ENCODE measurements at places on chromosomes 11 and 22.

DNA sequence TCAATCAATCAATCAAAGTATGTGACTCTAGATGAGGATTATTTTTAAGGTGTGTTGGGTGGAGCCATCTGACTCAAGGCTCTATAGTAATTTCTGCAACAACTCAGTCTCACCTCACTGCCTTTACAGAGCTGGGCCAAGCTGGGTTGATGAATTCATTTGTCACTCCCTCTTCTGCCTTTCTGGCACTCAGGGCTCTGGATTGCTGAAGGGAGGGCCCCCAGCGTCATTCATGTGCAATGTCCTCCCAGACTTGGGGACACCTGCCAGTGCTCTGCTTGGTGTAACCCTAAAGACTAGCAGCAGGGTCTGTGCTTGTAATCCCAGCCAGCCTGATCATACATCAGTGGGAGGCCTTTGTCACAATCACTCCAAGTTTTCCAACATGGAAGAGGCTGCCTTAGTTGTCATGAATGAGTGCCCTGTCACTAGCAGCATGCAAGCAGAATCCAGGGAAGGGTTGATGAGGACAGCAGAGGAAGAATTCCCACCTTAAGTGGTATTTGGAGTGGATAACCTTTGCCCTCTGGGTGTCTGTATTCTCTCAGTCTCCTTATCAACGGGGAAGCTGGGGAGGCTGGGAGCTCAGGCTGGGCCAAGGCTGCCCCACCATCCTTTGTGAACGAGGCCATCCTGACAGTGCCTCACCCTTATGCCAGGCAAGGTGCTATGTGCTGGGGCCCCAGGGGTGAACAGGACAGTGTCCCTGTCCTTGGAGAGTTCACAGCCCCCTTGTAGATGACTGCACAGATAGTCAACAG, 2.0 kb upstream of the TP53I11 start:
- DNase-seq, result no peak

- DNase-seq, result no peak
Observed at GRCh38 chr11:116553482-116553881, 219.3 kb downstream of the BUD13 start.

- no peak for DNase-seq
Observed at GRCh38 chr11:133399294-133399693, 133.0 kb downstream of the OPCML start.

DNA sequence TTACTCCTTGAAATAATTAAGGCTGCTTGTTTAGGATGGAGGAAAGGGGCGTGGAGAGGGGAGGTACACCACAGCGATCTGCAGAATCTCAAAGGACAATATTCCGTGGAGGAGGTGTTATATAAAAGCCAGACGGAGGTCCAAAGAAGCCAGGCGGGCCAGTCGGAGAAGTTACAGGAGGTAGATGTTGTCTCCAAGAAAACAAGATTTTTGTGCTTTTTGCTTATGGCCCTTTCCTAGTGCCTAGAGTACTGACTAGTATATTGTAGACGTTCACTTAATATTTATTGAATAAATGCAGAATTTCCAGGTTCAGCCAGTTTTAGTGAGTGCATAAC, 761 bp downstream of the ZDHHC13 start:
- no peak for DNase-seq

DNA sequence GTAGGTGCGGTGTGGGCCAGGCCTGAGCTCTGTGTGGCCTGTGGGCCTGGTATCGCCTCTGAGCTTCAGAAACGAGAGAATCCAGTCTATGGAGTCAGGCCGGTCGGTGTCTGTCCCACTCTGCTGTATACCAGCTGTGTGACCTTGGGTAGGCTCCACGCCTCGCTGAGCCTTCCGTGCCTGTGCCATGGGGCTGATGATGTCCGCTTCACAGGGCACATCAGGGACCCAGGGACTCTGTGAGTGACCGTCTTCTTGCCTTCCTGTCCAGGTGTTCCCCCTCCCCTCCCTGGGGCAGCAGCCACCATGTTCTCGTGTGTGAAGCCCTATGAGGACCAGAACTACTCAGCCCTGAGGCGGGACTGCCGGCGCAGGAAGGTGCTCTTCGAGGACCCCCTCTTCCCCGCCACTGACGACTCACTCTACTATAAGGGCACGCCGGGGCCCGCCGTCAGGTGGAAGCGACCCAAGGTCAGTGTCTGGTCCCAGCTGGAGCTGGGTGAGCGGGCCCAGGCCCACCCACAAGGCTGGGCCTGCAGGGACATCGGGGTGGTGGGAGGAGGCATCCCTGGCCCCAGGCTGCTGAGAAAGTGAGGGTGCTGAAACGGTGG, 17.9 kb downstream of the CAPN5 start:
- DNase-seq, result peak; percentile 22

- no peak for DNase-seq
Observed at GRCh38 chr11:105071089-105071732, 26.1 kb upstream of the CARD16 start.

GRCh38 chr11:134410766-134411165, 1.3 kb downstream of the B3GAT1 start:
- DNase-seq, result no peak

DNA sequence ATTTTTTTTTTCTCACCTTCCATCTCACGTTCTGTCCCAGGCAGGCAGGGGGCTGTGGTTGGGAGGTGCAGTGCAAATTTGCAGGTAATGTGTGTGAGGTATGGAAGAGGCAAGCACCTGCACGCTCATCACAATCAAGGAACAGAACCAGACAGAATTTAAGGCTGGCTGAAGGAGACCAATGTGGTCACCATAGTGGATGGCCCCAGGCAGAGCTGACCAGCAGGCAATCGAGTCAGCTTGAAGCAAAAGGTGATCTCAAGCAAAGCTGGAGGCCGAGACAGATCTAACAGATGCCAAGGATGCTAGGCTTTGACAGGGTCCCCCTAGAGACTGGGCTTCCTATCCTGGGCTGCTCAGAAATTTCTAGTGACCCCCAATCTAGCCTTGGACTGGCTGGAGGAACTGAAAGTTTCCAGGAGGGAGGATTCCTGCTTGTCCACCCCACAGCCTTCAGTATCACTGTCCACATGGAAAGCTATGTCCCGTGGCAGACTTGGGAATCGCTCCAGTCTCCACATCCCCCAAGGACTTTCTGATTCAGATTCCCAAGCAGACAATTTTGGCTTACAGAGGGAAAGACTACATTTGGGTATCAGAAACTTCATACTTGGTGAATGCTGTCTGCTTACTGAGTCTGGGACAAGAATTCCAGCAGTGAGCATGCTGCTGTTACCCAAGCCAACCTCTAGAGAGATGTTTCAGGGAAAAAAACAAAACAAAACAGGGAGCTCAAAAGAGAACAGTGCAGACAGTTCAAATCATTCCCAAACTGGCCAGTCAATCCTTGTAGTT, 9.0 kb upstream of the MICAL3 start:
- peak; percentile 51 for DNase-seq

DNA sequence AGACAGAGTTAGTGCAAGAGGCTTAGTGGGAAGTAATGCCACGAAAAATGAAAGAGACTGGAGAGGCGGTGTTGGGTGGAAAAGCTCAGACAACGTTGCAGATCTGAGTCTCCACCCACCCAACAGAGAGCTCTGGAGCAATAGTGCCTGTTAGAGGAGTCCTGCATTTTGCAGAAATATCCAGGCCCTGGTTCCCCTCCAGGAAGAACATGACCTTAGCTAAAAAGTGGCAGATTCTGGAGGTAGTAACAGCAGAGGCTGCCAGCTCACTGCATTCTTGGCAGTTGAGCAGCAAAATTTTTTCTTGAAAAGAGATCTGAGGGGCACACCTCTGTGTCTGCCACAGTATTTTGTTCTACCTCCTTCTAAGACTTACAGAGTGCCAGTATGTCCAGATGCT, 27.7 kb upstream of the BIRC3 start:
- no peak for DNase-seq

DNA sequence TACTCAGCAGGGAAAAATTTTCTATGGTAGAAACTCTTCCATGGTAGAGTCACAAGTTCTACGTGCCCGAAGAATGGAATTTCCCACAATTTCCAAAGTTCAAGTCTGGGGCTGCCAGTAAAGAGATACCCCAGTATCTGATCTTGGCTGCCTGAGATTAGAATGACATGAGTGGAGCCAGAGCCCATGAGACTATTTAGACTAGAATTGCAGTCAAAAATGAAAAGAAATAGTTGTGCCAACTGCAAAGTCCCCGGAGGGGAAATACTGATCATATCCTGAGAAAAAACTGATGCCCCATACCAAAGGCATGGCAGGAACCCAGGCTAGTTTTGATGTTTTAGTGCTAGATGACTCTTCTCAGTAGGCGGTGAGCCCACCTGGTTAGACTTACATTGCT, 11.2 kb downstream of the MAJIN start:
- no peak for DNase-seq

Measured in ovary (tissue), 10 donors.